Activated CD4-positive, alpha-beta T cell treated with anti-CD3 and anti-CD28 coated beads, Interleukin-2, amount 10 ng/mL, durations not matched to agents 24 days and 14 days (primary cell): ENCODE measurements at places on chromosomes 2 and 18. TPM values are rescaled to one million over a fixed set of nuclear protein-coding genes. Genes with fewer than 3 reads are reported as not detected.

The LINC00305 gene
- total RNA-seq, result not detected in 2 replicates

DNA sequence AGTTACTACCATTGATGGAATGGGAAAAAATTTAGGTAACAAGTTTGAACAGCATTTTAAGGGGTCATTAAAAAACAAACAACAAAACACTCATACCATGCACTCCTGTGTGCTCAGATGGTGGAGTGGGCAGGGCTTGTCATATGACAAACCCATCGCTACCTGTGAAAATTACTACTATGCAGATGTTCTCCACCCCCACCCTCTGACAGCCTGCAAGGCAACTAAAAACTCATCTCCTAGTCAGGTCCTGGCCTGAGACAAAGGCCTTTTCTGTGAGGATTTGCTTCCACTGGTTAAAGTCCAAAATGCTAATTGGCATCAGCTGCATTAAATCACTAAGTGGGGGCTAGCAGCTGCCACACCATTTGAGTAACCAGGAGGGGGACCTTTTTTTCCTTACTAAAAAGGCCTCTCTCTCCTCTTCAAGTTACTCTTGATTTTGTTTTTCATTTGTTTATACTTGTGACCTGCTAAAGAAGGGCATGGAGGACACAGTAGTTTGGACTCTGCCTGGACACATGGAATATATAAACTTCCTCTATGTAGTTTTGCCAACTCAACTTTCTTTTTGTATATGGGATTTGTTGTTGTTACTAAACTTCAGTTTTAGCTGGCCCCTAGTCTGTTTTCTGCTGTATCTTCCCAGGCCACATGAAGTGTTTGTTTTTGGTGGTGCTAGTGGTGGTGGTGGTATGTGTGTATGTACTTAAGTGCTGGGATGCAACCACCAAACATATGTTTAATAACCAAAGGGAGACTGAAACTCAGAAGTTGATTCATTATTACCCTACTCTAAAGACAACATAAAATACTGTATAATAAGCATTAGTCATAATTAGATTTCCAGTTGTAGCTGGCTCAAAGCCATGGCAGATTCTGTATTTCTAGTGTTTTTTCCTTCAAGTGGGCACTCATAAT lies 121.3 kb downstream of the MAP4K4 start:
- DNase-seq, result no peak

- no peak for DNase-seq
Observed at GRCh38 chr2:46095830-46096229, 201.4 kb upstream of the EPAS1 start.

DNA sequence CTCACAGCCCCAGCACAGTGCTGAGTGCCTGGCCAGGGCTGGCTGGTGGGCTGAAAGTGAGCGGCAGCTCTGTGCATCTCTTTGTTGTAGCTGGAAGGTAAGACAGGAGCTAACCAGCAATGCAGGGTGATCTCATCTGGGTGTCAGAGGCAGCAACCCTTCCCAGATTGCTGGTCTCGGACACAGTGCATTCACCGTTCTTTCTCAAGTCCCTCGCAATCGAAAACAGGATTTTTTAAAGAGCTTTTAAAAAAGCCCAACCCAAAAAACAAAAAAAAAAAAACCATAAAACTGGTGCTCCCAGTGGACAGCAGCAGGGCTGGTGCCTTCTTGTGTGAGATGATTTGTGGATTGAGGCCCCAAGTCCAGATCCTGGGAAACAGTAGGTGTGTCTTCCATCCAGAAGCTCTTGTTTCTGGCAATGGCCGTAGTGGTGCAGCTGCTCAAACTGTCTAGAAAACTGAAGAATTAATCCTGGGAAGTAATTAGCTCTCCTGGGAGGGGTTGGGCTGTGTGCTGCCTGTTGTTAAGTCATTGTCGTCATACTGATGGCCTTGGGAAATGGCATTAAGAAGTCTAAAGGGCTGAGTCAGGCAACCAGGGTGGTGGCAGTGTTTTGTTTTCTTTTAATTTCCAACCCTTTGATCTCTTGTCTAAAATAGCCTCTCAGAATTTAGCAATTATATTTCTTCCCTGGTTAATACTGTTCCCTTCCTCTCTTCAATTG lies 156.7 kb downstream of the KLHL29 start:
- no peak for DNase-seq
